ENCODE measurements at places on chromosomes 6 and 20.

- DNase-seq = no peak
Observed at GRCh38 chr6:99606656-99607415, at the start of gene PRDM13. TSS of gene PRDM13 (plus strand) at chr6:99606833. CDS start at chr6:99607035, 202 bp downstream.

DNA sequence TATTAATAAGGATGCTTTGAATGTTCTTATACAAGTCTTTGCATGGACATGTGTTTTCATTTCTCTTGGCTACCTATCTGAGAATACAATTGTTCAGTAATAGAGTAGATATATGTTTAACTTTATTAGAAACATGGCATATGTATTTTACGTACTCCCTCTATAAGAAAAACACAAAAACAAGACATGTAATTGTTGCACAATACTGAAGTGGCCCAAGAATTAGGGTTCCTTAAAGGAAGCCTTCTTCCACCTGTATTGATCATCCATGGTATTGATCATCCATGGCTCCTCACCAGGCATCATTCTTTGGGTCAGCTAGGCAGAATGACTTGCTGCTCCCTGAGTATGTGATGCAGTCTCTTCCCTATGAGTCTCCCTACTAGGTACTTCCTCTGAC is 20.2 kb upstream of the HIVEP2 start:
- DNase-seq = no peak

DNA sequence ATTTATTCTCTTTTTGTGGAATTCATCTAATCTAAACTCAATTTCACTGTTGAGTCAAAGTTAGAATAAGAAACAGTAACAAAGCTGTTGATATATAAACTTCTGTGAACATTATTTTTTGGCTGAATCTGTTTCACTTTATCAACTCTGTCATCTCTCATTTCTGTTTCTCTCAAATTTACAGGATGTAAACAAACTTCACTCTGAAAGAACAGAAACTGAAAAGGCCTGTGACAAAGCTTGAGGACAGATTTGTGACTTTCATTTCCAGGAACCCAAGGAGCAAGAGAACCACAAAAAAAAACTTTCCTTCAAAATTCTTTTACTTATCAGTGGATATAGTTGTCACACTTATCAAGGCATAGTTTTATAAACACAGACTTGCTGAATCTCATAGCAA is 447.9 kb upstream of the OPRM1 start:
- DNase-seq = no peak

GRCh38 chr6:56002336-56002735 is 126.9 kb upstream of the BMP5 start:
- DNase-seq = no peak

DNA sequence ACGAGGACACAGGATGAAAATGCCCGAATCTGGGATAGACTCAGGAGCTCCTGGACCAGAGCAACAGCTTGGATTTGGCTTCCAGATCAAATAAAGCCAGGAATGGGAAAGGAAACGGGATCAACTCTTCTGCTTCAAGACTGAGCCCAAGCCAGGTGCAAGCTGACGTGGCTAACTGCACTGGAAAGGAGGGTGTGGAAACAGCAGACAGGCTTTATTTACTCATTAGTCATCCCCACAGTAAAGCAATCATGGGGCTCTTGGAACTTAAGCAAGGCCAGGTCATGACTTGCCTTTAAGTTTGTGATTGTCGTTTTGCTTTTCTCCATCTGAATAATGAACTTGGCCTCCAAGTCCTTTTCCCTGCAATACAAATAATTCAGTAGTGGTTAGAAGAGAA is 45.2 kb downstream of the KIF16B start:
- peak; percentile 97 for DNase-seq

- DNase-seq = no peak
Observed at GRCh38 chr6:5152460-5152859, 67.3 kb downstream of the PPP1R3G start.

DNA sequence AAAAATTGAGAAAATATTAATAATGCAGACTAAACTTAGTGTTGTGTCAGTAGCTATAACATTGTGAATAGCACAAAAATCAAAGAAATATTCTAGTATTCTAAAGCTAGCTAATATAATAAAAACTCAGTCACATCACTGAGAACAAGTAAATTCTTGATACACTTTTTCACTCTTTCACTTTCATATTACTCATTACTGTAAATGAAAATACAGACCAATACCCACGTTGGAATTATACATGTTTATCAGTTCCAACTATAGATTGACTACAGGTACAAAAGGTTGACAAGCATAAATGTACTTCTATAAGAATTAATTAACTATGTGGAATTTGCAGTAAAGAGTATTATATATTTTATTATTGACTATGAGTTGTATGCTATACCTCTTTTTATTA is 1043.4 kb upstream of the FLRT3 start:
- DNase-seq = no peak

DNA sequence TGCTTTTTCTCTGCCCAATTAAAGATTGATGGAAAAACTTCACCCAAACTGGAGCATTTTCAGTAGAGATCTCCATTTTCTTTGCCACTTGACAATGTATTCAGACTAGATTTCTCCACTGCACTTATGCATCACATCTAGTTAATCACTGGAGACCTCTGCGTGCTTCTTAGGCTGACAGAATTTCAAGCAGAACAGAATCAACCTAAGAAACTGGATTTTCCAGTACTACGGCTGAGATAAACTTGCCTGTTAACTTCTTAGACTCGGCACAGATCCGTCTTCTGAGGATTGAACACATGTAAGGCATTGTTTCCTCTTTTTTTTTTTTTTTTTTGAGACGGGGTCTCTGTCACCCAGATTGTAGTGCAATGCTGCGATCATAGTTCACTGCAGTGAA is 139.2 kb downstream of the LRRC1 start:
- no peak for DNase-seq

- no peak for DNase-seq
Observed at GRCh38 chr6:148455225-148455624, 112.6 kb downstream of the SASH1 start.

DNA sequence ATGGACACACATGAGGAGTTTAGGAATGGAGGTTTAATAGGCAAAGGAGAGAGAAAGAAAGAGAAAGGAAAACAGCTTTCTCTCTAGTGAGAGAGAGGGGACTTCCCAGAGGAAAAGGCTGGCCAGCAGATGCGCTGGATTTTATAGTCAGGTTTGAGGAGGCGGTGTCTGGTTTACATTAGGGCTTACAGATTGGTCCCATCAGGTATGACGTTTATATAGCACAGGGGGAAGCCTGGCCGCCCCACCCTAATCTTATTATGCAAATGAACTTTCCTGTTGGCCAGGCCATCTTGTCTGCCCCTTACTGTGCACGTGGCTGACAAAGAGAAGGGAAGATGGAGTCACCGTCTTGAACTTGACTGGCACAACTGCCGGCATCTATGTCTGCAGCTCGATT is 86.6 kb upstream of the QKI start:
- no peak for DNase-seq

DNA sequence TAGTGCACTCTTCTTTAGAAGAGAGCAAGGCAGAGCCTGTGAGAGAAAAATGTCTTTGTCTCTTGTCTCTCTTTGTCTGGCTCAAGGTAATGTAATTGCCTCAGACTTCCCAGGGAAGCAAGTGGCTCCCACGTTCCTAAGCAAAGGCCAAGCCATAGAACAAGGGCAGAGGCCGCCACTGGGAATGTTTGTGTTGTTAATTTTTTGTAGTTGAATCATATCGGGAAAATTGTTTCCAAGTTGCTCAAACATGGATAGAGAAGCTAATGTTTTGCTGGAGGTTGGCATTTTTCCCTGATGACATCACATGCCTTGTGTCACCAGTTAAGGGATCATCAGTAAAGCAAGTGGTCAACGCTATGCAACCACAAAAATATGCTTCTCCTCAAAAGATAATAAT is 211.5 kb upstream of the FOXA2 start:
- DNase-seq = peak; percentile 85

- DNase-seq = no peak
Observed at GRCh38 chr6:124996411-124996810, 34.2 kb downstream of the RNF217 start.

- no peak for DNase-seq
Observed at GRCh38 chr20:49657118-49657901, 56.4 kb downstream of the B4GALT5 start.

DNA sequence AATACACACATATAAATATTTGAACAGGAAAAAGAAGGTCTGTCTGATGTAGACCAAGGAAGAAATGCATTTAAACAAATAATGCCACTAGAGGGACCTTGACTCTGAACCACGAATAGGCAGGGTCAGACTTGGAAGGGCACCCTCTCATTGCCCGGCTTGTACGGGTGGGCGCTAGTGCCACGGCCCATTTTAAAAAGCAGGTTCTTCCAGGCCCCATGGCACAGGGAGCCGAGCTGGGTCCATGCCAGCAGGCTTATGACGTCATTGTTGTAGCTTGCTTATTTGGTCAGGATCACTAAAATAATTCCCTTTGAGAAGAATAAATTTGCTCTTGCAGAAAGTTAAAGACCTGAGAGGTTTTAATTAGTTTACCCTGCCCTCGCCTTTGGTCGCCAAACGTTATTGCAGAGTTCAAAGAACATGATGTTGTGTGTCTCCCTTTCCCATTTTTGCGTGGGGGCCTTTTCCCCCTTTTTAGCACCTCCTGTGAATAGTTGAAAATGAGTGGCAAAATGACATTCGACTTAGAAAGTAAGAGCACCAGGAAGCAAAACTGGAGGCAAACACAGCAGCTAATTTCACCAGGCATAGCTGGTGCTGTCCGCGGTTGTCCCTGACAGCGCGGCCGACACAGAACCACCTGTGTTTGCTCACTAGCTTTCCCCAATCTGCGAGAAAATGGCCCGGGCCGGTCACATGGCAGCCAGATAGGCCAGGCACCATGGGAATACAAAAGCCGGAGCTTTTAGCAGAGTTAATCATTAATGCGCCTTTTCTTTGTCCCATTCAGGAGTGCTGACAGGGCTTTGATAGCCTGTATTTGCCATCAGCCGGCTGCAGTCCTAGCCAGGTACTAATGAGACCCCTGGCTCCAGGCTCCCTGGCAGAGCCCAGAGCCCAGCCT is 93.8 kb downstream of the FOXA2 start:
- DNase-seq = peak; percentile 10

DNA sequence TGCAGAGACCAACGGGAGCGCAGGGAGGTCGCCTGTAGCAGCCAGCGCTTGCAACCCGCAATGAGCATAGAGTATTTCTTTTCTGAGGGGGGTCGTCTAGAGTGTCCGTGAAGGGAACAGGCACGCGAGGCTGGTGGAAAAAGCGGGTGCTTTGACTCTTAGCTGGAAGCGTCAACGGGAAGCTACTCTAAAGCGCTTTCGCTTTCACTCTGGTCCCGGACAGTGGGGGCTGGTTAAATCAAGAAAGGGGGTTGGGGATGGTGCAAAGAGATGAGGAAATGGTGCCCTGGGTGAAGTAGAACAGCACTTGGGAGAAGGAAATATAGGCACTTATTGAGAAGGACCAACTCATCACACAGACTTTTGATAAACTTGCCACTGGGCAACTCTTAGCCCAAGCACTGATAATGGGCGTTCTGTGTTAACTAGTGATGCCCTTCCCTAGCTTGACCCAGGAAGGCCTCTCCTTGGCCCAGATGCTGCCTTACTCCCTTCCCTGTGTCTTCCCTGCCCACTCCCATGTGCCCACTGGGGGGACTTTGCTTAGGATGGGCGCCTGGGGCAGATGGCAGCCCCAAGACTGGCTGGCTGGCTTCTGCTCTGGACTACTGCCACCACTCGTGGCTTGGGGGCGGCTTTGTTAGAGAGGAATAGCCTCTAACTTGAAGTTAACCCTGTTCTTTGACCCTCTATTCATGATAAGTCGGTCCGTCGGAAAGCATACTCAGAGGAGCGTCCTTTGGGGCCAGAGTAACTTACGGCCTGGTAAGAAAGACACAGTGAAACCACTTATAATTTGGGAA is 585 bp downstream of the PSMB9 start:
- DNase-seq = peak; percentile 58

GRCh38 chr6:25706314-25707014 is 48.1 kb upstream of the SLC17A4 start:
- no peak for DNase-seq

GRCh38 chr20:39264506-39265172 is 302.5 kb downstream of the DHX35 start:
- DNase-seq = peak; percentile 97

DNA sequence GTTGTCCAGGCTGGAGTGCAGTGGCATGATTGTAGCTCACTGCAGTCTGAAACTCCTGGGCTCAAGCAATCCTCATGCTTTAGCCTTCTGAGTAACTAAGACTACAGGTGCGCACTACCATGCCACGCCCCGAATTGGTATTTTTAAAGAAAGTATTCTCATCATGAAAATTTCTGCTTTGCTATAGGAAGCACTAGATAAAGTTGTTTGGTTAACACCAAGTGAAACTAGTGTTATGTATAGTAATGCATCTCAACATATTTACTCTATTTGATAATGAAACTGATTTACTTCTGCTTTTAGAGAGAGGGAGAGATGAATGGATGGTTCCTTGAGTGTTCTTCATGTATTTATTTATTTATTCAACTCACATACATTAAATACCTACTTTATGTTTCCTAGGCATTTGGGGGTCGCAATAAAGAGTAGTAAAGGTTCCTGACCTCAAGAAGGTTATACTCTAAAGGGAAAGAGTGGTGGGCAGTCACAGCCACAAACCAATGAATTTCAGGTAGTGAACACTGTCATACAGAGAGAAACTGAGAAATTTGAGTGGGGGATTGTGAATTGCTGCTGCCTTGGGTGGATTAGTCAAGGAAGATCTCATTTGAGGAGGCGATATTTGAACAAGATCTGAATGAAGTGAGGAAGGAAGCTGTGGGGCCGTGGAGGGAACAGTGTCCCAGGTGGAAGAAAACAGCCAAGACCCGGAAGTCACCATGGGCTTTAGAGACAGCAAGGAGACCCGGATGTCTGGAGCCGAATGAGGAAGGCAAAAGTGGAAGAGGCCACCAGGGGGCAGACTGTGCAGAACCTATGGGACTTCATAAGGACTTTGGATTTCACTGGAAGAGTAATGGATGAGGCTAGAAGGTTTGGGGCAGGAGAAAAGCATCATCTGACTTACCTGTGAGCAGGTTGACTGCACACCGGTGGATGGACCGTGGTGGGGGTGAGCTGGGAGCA is 185.6 kb downstream of the TSHZ2 start:
- DNase-seq = peak; percentile 18

DNA sequence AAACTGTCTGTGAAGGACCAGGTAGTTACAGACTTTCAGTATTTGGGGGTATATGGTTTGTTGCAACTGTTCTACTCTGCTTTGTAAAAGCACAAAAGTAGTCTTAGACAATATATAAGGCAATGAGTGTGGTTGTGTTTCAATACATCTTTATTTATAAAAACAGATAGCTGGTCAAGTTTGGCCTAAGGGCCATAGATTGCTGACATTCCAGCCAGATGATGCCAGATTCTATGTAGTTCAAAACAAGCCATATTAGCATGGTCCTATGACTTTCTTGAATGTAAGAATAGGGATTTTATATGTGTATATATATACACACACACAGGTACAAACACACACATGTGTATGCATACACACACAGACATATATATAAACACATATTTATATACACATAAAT is 201.8 kb downstream of the GRIK2 start:
- no peak for DNase-seq

GRCh38 chr20:45867819-45868176 is 10.4 kb downstream of the ZSWIM3 start:
- peak; percentile 89 for DNase-seq

Data from RWPE1 (cell line).